ENCODE measurements at places on chromosomes 12 and 14. TPM values are rescaled to one million over a fixed set of nuclear protein-coding genes. Genes with fewer than 3 reads are reported as not detected.

DNA sequence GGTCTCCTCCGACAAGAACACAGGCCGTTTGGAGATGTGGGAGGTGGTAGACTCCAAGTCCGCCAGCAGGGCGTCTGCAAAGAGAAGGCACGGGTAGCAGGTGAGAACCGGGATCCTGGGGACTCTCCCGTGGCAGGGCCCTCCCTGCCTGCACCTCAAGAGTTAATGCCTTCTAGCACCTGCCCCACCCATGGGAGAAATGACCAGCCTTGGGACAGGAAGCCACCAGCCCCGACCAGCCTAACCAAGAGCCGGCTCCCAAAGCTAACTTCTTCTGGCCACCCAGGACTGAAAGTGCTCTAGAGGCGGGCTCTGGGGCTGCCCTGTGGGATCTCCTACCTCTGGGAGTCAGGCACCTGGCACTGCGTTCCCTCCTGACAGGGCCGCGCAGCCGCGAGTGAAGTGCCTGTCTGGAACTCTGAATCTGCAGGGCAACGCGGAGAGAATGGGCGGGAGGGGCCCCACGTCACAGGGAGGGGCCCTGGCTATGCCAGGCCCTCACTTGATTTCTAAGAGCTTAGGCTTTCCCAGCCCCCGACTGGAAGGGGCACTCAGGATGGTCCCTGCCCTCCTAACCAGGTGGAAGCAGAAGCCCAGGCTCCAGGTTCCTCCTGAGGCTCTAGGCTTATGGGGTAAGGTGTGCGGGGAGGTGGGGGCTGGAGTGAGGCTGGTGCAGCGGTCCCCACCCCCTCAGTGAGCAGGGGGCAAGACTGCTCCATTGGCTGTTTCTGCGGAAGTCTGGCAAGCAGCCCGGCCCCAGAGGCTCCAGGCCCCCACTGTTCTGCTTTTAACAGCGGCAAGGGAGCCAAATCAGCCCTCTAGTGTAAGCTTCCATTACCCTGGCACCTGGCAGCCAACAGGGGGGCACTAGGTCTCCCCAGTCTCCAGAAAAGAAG is 23.6 kb upstream of the RPLP0 start:
- no peak for DNase-seq

GRCh38 chr12:126704609-126705008 is 1562.4 kb upstream of the TMEM132C start:
- DNase-seq: no peak

The DDX54 gene
- total RNA-seq: 43.1 TPM

DNA sequence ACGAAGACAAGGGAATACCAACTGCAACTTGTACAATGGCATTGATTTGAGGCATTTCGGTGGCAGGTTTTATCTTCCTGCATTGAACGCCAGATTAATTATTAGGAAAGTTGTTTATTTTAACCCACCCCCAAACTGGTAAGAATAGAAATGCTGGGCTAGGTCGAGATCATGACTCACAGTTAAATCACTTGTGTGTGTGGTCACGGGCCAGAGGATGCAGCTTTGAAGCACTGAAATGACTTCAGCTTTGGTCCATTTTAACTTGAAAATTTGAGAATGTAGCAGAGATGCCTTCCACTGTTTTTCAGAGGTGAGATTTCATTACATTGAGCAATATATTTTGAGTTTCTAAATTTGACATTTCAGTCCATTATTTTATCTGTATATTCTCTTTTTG is 23.6 kb upstream of the KCNH3 start:
- DNase-seq: peak; percentile 81

DNA sequence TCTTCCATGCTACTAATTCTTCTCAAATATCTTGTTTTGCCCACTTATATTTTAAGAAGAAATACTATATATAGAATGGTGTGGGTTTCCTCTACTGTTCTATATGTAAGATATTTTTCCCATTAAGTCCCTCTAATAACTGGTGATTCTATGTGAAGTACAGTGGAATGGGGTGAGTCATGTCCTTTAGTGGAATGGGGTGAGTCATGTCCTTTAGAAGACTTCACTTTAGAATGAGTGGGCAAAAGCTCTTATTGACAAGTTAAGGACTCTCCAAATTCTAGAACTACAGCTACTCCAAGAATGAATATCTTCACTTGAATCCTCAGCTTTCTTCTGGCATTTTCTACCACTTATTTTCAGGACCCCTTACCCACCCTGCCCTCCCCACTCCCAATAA is 349.9 kb downstream of the ETNK1 start:
- peak; percentile 73 for DNase-seq

The CLEC1A gene
- total RNA-seq: 2.7 TPM

The MIP gene
- total RNA-seq: 0.15 TPM

DNA sequence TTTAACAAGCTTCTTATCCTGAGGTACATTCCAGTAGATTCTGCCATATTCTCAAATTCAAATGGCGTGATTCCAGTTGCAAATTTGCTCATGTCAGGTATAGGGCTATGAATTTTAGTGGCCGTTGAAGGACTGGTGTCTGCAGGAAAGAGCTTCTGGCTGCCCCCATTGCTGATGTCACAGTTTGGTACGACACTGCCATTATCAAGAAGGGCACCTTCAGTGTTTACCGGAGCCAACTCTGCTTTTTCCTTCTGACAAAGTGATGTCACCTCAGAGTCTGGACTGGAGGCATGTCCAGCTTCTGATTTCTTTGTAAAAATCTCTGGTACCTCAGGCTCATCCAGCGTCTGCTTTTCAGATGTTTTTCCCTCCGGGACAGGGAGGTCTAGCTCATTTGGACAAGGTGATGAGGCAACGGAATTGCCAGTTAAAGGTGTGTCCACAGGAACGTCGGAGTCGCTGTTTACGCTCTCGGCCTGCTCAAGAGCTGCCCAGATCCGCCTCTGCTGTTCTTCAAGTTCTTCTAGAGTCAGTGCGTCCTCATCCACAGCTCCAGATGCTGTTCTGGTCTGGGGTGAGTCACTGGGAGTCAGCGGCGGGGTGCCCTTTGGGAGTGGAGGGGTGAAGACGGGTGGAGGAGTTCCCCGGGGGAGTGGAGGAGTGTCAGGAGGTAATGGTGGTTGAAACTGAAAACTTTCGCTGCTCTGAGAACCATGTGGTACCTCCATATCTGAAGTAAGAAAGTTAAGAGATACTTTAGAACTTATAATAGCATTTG is 27.0 kb downstream of the ZCCHC8 start:
- DNase-seq: no peak

GRCh38 chr12:72203764-72204335 is 68.3 kb upstream of the TRHDE start:
- DNase-seq: no peak

GRCh38 chr12:9925705-9926393 is 6.3 kb downstream of the CLEC2A start:
- DNase-seq: peak; percentile 40
